ENCODE measurements at places on chromosomes 4 and X.

GRCh38 chr4:54365691-54366090, 136.6 kb downstream of the PDGFRA start:
- no peak for DNase-seq

- DNase-seq = no peak
These were observed 2.7 kb upstream of the SORCS2 start for GRCh38 chr4:7189475-7190277.

GRCh38 chr4:41267997-41268396, 11.3 kb downstream of the UCHL1 start:
- DNase-seq = no peak

- DNase-seq = no peak
These were observed 23.5 kb downstream of the NFKB1 start for GRCh38 chr4:102524691-102525090.

DNA sequence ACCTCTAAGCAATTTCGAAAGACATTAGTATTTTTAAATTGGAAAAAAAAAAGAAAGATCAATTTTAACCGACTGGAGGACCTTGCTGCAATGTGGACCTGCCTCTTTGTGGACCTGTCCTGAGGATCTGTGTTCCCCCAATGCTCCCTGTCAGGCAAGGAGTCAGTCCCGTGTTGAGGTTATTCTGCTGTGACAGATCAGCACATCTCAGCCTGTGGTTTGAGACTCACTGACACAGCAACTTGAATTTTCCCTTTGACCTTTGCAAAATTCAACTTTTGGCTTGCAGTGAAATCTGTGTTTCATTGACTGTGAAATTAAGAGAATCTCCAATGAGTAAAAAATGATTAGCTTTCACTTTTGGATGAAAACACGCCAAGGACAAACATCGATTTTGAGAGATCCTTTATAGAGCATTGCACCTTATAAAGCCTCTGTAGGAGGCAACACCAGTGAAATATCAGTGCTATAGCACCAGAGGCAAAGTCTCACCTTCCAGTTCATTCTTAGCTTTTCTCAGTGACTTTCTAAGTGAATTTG, 186.9 kb downstream of the GPAT3 start:
- DNase-seq = no peak
